ENCODE measurements at places on chromosomes 4 and X.

DNA sequence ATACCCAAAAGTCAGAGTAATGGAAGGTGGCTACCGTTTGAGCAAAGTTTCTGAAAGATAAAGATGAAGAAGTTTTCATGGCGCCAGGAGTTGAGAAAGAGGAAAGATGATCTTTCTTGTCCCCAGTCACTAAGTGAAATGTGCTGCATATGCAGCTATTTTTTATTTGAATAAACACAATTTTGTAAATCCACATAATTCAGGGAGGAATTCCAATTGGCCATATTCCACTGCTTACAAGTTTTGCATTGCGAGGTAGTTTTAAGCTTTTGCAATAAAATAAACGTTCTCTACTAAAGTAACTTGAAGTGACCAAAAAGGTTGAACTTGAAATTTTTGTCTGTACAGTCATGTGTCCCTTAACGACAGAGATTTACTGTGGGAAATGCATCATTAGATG, 139.3 kb upstream of the VCX2 start:
- DNase-seq: no peak

DNA sequence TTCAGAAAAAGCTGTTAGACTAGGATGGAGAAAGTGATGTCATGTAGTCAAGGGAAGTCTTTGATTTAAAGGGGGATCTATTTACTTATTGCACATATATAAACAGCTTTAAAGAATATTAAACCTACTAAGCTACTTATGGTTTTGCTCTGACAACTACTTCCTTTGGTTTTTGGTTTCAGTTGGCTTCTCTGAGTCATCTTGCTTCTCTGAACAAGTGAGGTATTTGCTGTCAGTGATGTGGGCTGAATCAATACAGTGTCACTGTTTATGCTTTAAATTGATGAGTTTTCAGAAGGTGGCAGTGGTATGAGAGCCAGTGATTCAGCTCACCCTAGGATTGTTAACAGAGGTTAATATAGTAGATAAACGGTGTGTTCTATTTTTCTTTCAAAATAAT, 75.1 kb downstream of the CEP44 start:
- no peak for DNase-seq

DNA sequence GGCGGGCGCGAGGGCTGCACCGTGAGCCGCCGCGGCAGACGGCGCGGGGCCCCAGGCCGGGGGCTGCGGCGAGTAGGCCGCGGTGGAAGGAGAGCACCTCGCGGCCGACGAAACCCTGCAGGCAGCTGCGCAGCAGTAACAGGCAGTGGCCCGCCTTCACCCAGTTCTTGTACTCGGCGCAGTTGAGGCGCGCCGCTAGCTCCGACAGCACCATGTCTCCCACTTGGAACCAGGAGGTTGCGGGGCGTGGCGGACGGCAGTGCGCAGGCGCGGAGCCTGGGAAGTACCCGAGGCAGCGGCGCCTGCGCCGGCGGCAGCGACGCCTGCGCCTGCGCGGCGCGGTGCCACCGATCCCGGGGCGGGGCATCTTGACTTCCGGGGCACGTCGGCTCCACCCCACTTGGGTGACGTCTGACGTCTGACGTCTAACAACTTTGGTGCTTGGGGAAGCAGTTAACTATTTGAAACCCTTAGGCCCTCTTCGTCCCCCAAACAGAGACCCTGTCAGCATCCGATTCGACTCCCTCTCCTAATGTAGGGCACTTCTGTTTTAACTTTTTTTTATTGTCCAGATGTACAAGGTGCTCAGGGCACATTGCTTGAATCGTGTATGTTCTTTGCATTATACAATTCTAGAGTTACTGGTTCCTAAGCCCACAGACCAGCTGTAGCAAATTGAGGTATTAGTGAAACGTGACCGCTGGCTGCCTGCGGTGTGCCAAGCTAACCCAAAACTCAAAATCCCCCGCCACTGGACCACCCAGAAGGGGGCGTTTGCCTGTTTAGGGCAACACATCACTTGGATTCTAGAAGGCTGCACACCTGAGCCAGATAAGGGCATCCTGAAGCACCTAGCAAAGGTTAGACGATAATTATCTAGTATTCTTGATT, at the start of gene CXorf38:
Gene CXorf38 (minus strand): TSS at position 255 of the 891 bp plus-strand sequence. CDS start 41 bp downstream, at position 214.
- DNase-seq: peak; percentile 85

DNA sequence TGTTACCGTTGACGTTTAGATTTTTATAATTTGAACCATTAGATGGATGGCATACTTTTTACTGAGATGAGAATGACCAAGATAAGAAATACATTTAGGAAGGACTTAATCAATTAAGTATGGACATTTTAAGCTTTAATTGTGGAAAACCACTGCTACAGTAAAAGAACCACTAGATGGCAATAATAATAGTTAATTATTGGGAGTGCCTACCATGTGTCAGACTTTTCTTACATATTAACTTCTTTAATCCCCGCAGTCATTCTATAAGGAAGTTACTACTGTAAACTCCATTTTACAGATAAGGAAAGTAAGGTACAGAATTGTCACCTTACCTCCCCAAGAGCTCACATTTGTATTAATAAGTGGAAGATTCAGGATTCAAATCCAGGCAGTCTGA, 48.5 kb upstream of the MYOZ2 start:
- no peak for DNase-seq

DNA sequence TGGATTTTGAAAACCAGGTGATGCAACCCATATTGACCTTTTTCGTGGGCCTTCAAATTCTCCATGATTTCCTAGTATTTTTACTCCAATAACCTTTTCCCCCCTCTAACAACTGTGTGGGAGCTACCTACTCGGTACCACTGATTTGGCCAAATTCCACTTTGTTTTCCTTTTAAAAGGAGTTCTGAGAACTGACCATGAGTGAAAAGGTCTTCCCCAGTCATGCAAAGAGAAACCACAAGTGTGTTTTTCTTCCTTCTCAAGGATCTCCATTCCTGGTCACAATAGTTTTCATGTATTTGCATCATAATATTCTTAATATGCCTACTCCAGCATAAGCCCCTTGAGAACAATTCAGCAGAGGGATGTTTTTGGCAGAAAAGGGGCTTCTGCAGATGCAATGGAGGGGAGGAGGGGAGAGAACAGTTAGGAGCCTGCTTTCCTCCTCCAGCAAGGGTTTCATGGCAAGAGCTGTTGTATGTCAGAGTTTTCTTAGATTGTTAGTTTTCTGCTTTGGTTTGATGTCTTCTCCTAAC, 195.3 kb upstream of the ANXA3 start:
- DNase-seq: no peak

DNA sequence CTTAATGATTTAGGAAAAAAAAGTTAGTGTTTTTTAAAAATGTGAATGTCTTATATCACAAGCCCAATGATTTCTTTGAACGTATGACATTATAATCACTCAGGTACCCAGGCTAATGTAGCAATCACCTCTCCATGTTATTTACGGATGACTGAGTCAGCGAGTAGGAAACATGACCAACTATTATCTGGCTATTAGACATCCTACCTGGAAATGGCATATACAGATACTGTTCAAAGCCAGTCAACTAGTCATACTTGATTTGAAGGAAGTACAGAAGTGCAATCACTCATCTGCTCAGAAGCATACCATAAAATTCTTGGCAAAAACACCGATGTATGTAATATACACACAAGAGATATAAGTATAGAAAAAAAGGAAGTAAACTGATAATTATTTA, 732.5 kb downstream of the ARAP2 start:
- no peak for DNase-seq

DNA sequence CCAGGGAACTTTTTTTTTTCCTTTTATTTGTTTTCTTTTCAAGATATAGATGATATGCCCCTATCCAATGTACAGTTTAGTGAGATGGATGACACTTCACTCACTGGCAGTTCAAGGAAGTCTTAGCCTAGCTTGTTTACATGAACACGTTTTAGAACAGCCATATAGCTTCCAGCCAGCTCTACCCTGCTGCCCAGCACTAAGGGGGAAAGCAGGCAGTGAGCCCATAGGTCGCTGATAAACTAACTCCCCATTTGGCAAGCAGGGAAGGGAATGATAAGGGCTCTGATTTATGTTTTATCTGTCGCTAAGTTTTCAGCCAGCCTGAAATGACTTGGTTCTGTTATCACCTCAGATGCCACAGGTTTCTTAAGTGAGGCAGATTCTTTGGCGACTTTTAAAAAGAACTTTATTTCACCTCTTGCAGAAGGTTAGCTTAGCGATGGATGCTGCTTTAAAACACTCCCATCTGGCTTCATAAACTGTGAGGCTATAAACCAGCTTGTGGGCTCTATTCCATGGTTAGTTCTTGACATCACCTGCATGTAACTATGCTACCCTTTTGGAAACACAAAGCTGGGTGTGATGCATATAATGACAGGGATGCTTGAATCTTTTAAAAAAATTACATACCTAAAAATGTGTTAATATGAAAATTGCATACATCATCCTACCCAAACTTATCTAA, 348.4 kb downstream of the FBXO8 start:
- DNase-seq: no peak

GRCh38 chr4:118732591-118733330, 47.6 kb downstream of the METTL14 start:
- DNase-seq: no peak

- DNase-seq: no peak
These were observed 761.0 kb downstream of the IL1RAPL1 start for GRCh38 chrX:29348288-29348687.

DNA sequence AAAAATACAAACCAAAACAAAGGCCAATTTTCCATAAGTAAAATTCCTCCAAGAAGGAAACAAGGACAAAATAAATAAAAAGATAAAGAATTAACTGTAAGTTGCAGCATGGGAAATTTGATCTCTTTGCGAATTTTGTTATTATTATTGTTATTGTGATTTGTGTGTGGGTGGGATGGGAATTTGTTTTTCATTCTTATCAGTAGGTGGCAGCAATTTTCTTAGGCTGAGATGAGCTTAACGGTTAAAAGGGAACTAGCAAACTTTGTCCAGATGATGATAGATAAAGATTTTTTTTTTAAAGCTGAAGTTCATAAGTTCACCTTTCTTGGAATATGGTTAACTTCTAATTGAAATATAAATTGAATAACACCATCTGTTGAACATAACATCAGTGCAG, 83.2 kb upstream of the IL1RAPL2 start:
- no peak for DNase-seq

- no peak for DNase-seq
These were observed 8.0 kb downstream of the NUDT6 start for GRCh38 chr4:122914292-122914904.

DNA sequence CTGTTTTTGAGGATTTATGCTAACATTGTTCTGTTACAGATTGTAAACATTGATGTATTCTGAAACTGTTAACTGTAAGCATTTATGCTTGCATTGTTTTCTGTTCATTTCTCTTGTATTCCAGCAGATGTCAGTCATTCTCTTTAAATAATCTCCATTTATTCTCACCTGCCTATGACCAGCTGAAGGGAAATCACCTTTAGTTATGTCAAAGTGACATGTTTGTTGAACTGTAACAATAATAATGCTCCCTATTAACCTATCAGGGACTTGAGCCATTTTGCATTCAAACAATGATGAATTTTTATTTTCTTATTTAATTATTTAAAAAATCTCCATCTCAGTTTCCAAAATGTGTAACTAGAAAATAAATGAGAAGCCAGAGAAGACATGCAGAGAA, 58.0 kb downstream of the SPCS3 start:
- DNase-seq: peak; percentile 42

DNA sequence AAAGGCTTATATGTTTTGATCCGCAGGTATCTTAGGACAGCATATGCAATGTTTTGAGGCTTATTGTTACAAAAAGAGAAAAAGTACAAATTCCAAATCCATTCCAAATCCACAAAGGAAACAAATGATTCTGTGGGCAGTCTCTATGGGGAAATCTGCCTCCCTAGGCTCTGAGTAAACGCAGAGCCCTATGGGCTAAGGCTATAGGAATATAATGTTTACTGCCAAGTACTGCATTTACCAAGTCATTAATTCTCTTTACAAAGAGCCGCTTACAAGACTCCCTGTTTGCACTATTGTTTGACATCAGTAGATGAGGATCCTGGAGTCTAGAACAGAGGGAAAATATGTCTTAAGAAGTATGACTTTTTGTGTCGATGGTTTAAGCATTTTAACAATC, 212.4 kb upstream of the GPC4 start:
- no peak for DNase-seq

GRCh38 chr4:175560604-175561003, 251.5 kb downstream of the GPM6A start:
- DNase-seq: peak; percentile 52

GRCh38 chr4:100799761-100800539, 282.1 kb upstream of the EMCN start:
- DNase-seq: no peak

DNA sequence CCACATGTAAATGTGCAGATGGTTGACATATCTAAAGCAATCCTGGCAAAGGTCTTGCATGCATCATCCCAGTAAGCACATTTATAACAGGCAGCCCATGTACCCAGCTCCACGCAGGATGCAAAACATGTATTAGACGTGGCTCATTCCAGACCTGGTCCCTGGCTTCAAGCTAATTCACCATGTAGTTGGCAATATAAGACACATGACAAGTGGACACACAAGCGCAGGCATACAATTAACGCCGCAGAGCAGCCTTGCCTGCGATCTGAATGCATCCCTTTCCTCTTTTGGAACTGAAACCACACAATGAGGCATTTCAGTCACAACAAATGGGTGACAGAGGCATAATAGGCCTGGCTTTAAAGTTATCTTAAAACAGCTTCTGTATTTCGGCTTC, 114.5 kb upstream of the TRIM2 start:
- no peak for DNase-seq
